ENCODE measurements at places on chromosomes 4 and X.

GRCh38 chr4:184104419-184105101 lies 113.1 kb downstream of the ENPP6 start:
- no peak for DNase-seq

GRCh38 chrX:69216446-69216845 lies 51.2 kb upstream of the PJA1 start:
- DNase-seq = no peak

DNA sequence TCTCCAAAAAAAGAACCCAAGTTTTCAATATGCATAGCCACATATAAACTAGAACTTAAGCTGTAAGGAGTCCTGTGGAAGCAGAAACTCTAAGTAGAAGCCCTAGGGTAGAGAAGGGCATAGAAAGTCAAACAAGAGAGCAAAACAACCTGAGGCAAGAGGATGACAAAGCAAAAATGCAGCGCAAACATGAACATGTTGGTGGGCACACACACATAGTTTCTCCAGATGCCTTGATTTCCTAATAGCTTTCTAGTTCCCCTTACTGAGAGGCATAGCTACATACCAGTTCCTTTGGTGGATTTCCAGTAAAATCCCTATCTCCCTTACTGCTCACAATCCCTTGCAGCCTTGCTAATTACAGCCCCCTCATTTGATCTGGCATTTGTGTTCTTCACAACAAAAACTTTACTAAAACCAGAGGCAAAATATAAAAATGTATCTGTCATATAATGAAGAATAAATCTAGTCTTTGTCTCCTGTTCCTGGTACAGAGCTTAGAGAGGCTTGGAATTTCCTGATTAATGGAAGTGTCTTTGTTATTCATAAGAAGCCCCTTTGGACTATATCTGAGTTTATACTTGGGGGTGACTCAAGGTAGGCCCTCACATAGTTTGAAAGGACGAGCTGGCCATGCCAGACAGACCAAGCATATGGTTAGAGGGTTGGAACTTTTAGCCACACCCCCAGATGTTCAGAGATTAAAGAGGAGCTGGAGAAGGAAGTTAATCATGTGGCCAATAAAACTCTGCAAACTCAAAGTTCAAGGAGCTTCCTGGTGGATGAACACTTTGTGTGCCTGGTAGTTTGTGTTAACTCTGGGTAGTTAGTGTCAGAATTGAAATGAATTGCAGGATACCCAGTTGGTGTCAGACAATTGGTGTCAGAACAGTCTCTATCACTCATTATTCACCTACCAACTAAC lies 52.7 kb upstream of the ZCCHC13 start:
- DNase-seq = no peak

DNA sequence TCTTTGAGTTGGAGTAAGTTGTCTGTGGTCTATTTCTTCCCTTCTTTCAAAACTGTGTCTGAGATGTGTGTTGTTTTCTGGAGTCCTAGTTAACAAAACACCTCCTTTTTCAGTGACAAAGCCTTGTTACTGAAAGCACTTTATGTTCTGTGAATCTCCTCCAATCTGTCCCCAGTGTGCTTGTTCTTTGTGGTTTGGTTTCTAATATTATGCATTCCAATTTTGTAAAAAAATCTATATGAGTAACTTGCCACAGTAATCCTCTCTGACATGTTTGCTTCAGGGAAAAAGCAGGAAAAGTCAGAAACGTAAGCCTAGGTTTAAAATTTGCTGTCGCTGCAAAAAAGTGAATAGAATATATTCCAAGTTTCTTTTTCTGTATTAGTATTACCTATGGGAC lies 12.4 kb downstream of the PRRG1 start:
- no peak for DNase-seq

DNA sequence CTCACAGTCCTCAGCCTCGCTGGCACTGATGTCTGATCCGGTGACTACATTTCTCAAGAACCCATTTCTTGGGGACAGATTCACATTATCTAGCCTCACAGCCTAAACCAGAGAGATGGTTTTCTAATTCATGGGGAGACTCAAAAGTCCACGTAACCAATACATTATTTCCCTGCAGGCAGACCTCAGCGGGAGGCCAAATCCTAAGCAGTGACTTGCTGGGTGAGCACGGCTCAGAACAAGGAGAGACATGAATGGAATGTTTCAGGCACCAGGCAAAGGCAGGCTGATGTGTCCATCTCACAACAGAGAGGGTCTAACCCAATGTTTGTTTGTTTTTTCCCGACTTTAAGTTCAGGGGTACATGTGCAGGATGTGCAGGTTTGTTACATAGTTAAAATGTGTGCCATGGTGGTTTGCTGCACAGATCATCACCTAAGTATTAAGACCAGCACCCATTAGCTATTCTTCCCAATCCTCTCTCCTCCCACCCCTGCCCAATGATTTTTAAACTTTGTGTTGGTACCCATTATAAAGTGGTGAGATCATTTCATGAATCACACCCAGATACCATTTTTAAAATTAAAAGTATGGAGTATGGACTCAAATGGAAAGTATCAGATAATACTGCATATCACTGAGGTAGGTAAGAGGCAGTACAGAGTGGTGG lies 53.3 kb downstream of the SCD5 start:
- no peak for DNase-seq

GRCh38 chrX:44871114-44871645 lies 1.8 kb upstream of the KDM6A start:
- no peak for DNase-seq

DNA sequence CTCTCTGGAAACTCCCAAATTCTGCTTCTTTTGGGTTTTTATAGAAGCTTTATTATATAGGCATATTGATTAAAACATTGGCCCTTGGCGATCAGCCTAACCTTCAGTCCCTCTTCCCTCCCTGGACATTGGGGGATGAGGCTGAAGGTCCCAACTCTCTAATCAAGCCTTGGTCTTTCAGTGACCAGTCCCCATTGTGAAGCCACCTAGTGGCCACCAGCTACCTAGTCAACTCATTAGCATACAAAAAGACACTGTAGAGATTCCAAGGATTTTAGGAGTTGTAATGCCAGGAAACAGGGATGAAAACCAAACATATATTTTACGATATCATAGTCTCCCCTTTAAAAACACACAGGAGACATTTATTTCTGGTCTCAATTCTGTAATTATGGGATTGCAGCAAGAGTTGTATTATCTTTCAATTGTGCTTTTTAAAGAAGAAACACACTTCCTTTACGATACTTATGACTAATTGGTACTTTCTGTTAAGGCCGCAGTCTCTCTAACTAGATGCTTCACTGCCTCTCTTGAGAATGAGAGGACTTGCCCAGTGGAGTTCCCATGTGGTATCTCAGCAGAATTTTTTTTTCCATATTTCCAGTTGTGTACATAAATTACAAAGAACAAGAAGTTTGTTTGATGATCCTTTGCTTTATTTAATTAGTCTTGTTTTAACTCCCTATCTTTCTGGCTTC lies 58.2 kb downstream of the WDR17 start:
- no peak for DNase-seq

- DNase-seq = no peak
These were observed 7.3 kb upstream of the CXCL3 start for GRCh38 chr4:74045772-74046171.

DNA sequence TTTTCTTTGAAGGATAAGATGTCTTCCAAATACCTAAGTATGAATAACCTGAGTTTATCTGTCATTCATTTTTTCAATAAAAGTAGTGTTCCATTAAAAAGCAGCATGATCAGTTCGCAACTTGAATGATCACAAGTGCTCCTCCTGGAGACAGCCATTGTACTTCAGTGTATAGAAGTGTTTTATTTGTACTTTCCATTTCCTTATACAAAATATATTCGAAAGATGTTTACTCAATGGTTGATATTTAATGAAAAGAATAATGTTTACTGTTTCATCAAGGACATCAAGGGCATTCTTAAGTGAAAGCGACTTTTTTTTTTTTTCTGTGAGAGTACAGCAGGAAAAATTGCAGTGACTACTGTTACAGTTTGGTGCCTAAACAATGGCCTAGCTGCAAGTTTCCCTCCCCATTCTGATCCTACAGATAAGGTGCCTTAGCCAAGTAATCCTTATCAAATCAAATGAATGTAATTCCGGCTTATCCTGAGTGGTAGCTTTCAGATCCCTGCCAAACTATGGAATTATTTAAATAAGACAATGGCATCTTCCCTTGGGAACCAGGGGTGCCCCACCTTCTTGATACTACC lies 69.0 kb upstream of the IL15 start:
- no peak for DNase-seq

DNA sequence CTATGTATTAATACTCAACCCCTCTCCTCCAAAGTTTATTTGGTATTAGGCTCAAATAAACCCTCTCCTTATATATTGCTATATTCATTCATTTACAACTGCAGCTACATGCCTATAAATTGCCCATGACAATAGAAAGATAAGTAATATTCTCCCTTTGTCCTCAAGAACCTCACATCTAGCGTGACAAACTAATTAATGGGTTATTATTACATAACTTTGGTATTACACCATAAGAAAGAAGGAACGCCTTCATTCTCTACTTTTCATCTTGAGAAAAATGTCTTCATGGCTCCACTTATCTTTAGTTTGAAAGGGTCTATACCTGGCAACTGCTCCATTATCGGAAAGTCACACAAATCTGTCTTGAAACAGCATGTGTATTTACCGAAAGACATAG lies 157.7 kb upstream of the RASGEF1B start:
- DNase-seq = no peak

GRCh38 chr4:29549342-29549741 lies 1170.8 kb upstream of the PCDH7 start:
- DNase-seq = no peak

- DNase-seq = no peak
These were observed 157.9 kb downstream of the DHRSX start for GRCh38 chrX:2342874-2343273.

- DNase-seq = no peak
These were observed 421.2 kb downstream of the DCAF12L2 start for GRCh38 chrX:125744914-125745313.

- DNase-seq = no peak
These were observed 20.2 kb downstream of the ITGB1BP2 start for GRCh38 chrX:71321731-71322130.

GRCh38 chrX:54066841-54067240 lies 22.6 kb upstream of the PHF8 start:
- DNase-seq = no peak

- no peak for DNase-seq
These were observed 499.5 kb downstream of the ANKRD50 start for GRCh38 chr4:124212815-124213630.

GRCh38 chrX:65203545-65203944 lies 227.3 kb upstream of the ZC4H2 start:
- no peak for DNase-seq

DNA sequence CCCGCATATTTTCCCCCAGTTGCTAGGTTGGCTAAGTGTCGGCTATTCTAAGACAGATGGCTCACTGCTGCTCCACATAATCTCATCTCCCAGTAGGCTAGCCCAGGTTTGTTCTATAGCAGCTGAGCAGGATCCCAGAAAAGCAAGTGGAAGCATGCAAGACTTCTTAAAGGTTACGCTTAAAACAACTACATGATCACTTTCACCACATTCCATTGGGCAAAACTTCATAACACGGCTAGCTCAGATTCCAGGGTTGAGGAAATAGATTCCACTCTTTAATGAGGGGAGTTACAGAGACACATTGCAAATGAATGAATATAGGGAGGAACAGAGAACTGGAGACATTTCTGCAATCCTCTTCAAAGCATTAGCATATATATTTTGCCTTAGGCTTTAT lies 12.9 kb upstream of the RAB33B start:
- DNase-seq = no peak

DNA sequence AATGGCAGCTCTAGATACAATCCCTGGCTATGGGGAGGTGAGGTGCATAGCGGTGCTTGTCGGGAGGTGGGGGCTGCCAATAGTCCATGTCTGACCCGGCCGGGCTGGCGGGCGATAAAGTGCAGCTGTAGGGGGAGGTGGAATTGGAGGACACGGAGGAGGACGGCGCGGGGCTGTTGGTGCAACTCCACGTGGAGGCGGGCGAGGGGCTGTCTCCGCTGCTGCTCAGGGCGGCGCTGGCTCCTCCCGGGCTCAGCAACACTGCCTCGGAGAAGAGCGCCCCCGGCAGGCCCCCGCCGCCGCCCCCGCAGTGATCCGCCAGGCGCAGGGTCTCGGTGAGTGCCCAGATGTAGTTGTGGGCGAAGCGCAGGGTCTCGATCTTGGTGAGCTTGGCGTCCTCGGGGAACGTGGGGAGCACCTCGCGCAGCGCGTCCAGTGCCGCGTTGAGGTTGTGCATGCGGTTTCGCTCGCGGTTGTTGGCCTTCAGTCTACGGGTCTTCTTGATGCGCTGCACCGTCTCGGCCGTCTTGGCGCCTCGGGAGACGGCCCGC lies 1.3 kb downstream of the NEUROG2 start:
- DNase-seq = no peak

DNA sequence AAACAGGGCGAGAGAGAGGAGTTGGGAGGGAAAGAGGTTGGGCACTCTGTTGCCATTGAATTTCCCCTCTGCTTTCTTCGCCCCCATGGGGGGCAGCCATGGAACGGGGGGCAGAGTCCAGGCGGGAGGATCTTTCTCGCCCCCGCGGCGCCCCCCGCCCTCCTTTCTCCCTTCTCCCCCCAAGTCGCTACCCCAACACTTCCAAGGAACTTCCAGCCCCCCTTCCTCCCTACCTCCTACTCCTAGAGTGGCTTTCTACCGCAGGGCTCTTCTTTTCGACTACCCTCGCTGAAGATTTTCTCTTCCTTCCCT lies 594 bp upstream of the STAG2 start:
- DNase-seq = no peak

GRCh38 chrX:1466971-1467561 lies 14.4 kb upstream of the ASMTL start:
- DNase-seq = no peak

- DNase-seq = peak; percentile 5
These were observed 155.2 kb upstream of the GALNT7 start for GRCh38 chr4:173013232-173013930.

DNA sequence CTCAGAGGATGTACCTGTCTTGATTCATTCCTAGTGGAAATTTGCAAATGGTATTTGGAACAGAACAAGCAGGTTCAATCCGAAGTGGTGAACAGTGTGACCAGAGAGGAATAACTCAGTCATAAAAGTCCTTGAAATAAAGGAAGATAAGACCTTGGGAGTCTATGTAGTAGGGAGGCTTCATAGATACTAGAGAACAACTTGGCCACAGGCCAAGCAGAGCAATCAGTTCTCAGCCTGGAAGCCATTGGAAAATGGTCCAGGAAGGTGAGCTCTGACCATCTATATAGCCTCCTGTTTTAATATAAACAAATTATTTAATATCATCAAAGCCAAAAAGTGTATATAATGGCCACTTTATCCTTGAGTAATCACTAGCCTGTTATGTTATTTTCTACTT lies 11.3 kb downstream of the TXK start:
- no peak for DNase-seq

- no peak for DNase-seq
These were observed 88.4 kb upstream of the TLL1 start for GRCh38 chr4:165784672-165785071.

- DNase-seq = no peak
These were observed 105.7 kb upstream of the GATB start for GRCh38 chr4:151866592-151866918.

GRCh38 chr4:19005211-19005610 lies 983.7 kb upstream of the LCORL start:
- DNase-seq = no peak

- no peak for DNase-seq
These were observed 751.8 kb upstream of the POU3F4 start for GRCh38 chrX:82756272-82756671.

GRCh38 chr4:74018116-74018515 lies 19.6 kb upstream of the CXCL5 start:
- DNase-seq = no peak
